ENCODE measurements at places on chromosomes 2 and 18.

DNA sequence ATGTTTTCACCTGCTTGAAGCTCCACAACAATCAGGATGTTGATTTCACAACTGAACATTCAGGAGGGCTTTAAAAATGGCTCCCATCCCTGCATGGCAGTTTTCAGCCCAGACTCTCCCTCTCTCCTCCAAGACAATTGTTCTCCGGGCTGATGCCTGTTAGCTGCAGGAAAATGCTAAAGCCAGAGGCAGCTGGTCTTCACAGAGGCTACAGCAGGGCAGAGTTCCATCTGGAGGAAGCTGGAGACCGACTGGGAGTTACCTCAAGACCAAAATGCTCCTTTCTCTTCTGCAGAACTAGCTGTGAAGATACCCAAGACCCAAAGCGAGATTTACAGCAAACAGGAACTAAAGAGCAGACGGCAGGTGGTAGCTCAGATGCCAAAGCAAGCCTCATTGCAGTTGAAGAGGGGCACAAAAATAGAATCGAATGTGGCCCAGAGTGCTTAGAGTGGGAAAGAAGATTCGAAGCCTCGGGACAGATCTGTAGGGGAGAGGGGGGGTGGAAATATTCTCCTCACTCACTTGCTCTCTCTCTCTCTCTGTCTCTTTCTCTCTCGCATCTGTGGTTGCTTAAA, 423.6 kb downstream of the ZNF521 start:
- DNase-seq = no peak

DNA sequence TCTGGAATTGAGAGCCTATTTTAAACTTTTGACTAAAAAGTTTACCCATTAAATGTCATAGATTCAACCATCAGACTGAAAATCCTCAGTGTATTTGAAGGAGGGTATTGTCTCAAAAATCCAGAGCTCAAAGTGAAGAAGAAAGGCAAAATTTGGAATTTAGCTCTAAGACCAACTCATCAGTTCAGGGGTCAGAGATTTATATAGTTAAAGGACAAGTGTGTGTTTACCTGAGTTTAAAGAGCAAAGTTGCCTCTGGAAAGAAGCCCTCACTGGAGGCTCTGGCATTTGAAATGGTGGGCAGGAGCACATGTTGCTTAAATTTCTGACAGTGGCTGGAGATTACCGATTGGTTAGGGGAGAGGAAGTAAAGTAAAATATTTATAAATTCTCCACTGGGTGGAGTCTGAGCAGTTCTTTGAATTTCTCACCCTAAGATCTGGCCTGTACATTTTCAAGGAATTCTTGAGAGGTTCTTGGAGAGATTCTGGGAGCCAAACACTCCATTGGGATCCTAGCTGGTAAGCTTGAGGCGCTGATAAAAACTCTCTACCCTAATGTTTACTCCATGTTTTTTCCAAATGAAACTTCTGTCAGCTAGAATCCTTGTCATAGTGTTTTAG, at the start of gene KYNU:
Gene KYNU, plus strand, starts transcription at position 449 of the 623 bp plus-strand sequence. CDS start 7,704 bp downstream, outside the sequence.
- no peak for DNase-seq

- DNase-seq = no peak
These were observed 860 bp upstream of the CD8A start for GRCh38 chr2:86791573-86791972.

DNA sequence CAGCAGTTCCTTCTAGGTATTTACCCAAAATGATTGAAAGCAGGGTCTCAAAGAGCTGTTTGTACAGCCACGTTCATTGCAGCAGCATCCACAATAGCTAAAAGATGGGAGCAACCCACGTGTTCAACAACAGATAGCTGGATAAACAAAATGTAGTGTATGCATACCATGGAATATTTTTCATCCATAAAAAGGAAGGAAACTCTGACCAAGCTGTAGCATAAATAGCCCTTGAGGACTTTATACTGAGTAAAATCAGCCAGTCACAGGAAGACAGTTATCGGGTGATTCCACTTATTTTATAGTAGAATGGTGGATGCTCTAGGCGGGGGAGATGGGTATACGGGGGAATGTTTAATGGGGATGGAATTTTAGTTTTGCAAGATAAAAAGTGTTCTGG, 7.5 kb downstream of the TRAPPC12 start:
- no peak for DNase-seq

GRCh38 chr2:158270536-158270935, 168.9 kb downstream of the UPP2 start:
- no peak for DNase-seq

DNA sequence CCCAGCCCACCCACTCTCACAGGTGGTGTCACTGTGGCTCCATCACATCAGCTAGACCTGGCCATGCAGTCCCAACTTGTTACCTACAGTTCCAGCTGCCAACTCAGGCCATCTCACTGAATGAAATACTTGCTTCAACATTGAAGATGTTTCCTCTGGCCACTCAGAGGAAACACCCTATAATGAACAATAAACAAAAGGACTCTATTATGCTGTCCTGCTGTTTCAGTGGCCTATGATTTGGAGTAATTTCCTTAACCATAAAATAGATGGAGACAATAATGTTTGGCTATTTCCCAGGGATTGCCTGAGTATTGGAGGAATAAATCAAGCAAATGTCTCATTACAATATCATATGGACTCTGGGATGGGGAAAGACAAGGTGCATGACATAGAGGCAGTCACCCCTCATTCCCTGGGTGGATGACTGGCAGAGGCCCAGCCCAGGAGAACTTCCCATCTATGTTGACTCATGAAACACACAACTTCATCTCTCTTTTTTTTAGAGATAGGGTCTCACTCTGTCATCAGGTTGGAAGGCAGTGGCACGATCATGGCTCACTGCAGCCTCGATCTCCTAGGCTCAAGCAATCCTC, 134.4 kb downstream of the TGIF1 start:
- DNase-seq = no peak

- DNase-seq = peak; percentile 83
These were observed 200.4 kb downstream of the INO80D start for GRCh38 chr2:205885492-205886099.

DNA sequence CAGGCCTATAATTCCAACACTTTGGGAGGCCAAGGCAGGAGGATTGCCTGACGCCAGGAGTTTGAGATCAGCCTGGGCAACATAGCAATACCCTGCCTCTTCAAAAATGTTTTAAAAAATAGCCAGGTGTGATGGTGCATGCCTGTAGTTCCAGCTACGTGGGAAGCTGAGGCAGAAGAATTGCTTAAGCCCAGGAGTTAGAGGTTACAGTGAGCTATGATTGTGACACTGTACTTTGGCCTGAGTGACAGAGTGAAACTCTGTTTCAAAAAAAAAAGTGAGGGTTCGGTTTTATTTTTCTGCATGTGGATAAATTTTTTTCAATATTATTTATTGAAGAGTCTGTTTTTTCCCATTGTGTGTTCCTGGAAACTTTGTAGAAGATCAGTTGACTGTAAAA, 208.1 kb downstream of the SLC4A3 start:
- no peak for DNase-seq

- no peak for DNase-seq
These were observed 5.8 kb upstream of the WNT6 start for GRCh38 chr2:218853766-218854165.

- DNase-seq = no peak
These were observed 34.1 kb downstream of the HDAC4 start for GRCh38 chr2:239366740-239367139.

DNA sequence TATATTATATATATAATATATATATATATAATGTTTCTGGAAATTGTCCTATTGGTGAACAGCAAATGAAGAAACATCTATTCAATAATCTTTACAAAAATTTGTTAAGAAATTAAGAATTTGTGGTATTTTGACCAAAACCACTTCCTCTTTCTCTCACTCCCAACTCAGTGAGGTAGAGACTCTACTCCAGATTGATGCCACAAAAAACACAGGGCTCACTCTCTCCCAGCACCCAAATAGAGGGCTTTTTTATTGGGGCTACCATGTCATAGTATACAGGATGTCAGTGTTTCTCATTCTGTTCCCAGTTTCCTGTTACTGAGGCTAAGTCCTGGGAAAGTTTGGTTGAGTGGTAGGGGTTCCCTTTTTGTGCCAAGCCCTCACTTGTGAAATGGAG, 1155.4 kb downstream of the BCL11A start:
- DNase-seq = no peak

- DNase-seq = no peak
These were observed 5.6 kb downstream of the PAX8 start for GRCh38 chr2:113273027-113273551.

DNA sequence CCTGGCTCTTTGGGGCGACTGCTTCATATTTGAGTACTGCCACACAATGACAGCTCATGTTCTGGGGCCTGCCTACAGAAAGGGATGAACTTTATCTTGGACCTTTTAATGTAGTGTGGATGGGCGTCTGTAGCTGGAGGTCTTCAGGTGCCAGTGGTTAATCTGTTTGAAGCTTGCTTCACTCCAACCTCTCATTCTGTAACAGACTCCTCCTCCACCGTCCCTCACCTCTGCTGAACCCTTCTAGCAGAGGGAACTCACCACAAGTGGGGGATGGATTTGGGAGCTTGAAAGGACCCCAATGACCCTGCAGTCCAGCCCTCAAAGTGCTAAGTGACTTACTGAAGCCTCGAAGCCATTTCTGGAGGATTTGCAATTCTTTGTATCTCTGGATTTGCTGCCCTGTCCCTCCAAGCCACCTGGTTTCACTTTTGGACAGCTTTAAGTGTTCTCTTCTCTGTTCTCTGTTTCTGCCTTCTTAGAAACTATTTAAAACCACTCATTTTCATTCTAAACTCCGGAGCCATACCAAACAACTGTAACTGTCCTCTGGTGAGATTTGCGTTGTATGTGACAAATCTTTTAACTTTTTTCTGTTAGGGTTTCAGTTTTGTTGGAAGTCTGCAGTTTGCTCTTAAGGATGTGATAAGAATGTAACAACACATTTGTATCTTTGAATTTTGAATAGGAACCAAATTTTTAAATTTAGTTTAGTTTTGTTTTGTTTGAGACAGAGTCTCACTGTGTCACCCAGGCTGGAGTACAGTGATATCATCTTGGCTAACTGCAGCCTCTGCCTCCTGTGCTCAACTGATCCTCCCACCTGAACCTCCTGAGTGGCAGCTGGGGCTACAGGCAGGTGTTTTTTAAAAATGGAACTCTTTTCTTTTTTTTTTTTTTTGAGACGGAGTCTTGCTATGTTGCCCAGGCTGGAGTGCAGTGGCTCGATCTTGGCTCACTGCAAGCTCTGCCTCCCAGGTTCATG, 37.0 kb upstream of the CASP8 start:
- no peak for DNase-seq

DNA sequence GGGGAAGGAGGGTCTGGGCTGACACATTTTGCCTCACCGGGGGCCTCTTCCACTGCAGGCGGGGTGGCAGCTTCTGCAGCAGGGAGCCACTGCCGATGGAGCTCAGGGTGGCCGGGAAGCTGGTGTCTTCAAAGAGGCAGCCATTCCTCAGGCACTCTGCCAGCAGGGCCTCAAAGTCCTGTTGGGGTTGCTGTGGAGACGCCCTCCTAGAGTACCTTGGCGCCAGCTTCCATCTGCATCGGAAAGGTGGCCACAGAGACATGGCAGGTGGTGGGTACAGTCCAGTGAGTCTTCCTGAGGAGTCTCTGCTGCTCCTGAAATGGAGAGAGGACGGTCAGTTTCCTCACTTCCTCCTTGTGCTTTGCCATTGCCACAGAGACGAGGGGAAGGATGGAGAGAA, 12.1 kb downstream of the CAPN14 start:
- DNase-seq = no peak

GRCh38 chr18:24543086-24543794, 82.8 kb downstream of the HRH4 start:
- no peak for DNase-seq

DNA sequence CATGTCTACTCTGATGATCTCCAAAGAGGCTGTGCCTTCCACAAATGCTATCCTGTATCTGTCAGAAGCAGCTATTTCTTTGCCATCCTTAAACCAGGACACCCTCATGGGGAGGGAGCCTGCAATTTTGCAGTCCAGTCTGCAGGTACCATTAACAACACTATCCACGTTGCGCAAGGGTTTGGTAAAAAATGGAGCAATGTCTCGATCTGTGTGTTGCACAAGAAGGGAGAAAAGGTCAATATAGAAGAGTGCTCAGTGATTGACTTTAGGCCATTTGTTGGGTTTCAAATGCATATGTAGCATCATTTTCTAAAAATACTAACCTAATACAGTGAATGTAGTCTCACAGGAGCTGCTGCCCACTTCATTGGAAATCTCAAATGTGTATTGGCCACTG, 74.3 kb downstream of the TTN start:
- no peak for DNase-seq

GRCh38 chr2:46574457-46575355, 95.3 kb downstream of the TMEM247 start:
- no peak for DNase-seq

DNA sequence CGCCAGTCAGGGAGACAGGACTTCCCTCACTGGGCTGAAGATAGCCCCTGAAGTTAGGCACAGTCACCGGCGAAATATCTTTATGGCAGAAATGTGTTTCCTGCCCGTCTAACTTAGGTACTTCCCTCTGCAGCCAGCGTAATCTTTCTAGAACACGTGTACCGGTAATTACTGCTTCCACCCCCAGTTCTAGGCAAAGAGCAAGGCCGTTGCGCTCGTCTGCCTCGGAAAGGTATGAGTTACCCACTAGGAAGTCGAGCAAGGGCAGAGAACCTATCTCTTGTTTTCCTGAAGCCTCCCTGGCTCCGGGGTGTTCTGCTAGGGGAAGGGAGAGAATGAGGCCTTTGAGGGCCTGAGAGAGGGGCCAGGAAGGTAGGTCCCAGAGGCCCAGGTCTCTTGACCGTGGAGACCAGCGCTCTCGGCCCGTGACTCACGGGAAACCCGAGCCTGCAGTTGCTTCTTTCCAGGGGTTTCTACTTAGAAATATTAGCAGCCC, 70.0 kb downstream of the TWSG1 start:
- no peak for DNase-seq

DNA sequence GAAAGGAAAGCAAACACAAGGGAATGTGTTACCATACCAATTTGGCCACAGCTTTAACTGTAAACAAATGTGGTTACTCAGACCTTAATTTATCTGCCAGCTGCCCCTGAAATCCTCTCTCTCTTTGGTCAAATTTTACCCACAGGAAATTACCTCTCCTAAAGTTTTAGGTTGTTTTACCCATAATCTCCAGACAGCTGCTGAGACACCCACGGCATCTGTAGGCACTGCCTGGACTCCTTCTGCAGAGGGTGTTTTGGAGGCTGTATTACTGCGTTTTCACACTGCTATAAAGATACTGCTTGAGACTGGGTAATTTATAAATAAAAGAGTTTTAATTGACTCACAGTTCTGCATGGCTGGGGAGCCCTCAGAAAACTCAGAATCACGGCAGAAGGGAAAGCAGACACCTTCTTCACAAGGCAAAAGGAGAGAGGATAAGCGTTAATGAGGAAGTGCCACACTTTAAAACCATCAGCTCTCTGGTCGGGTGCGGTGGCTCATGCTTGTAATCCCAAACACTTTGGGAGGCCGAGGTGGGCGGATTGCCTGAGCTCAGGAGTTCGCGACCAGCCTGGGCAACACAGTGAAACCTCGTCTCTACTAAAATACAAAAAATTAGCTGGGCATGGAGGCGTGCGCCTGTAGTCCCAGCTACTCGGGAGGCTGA, 677.5 kb upstream of the FSHR start:
- no peak for DNase-seq

DNA sequence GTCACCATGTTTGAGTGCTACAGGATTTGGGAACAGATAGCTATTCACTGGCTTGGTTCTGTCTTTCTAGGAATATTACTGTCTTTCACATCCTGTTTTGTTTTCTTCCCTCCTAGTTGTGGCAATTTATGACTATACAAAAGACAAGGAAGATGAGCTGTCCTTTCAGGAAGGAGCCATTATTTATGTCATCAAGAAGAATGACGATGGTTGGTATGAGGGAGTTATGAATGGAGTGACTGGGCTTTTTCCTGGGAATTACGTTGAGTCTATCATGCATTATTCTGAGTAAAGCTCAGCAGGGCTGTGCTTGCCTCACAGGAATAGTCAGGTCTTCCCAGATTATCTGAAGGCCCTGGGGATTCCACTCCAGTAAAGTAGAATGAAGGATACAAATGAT, 98.9 kb downstream of the ABI2 start:
- no peak for DNase-seq
